ENCODE measurements at places on chromosomes 4 and X.

DNA sequence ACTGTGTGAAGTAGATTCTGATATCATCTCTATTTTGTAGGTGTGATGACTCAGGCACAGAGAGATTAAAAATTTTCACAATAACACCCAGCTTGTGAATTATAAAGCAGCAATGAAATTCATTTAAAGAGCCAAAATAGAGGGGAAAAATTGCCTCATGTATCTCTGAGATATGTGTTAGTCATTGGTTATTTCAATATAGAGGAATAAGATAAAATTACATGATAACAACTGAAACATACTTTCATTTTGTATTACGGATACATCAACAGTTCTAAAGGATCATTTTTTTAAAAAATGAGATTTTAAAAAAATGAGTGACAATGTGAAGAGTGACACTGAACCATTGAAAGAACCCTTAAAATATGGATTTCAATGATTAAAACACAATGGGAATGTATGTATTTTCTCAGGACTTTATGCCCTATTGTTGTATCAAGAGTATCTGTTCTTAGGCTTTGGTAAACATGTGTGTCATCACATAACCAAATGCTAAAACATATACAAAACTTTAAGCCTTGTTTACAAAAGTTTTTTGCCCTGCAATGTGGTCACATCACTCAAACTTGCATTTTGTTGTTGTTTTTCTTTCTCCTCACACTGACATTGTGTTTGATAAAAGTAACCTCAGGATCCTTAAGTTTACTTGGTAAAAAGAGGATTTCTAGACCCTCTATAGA, 221.3 kb downstream of the ANTXR2 start:
- no peak for DNase-seq

GRCh38 chr4:147773261-147774184, 41.6 kb downstream of the ARHGAP10 start:
- DNase-seq, result no peak

GRCh38 chrX:154351183-154352011, 23.0 kb downstream of the FLNA start:
- DNase-seq, result no peak

GRCh38 chrX:154300816-154301215, 5.2 kb downstream of the TKTL1 start:
- no peak for DNase-seq

DNA sequence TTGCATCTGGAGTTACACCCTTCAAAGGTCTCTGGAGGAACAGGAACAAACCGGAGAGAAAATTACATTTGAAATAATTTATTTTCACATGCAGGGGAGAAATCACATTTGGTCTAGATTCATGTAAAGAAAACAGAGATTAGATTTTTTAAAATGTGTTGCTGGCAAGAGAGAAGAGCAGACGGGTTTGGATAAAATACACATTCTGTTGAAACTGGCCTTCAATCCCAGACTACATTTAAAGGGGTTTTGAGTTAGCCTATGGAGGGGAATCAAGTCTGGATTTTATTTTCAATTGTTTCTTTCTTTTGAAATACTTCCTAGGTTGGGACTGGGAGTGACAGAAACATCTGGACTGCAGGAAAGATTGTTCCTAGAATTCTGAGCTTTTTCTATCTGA, 180.8 kb downstream of the NHS start:
- DNase-seq, result no peak

GRCh38 chr4:112113864-112114263, 31.4 kb upstream of the FAM241A start:
- DNase-seq, result no peak

GRCh38 chrX:17710871-17711301, 26.4 kb upstream of the SCML1 start:
- no peak for DNase-seq

Measured in cortex of kidney (tissue), 1 donor.